ENCODE measurements at places on chromosomes 6 and 20.

DNA sequence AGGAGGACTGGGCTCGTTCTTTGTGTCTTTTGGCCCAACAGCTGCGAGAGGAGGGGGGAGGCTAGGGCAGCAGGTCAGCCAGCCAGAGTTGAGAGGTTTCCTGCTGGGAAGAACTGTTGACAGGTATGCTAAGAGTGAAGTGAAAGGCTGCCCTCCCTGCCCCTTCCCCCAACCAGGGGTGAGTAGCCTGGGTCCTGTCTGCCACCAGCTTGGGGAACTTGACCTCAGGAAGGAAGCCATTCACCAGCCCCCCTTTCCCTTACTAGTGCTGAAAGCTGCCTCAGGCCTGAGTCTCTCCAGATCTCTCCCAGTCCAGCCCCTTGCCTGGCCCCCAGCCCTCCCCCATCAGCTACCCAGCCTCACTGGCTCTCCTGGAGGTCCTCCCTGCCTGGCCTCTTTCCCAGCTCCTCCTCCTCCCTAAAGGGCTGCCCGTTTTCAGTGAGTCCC, 20.7 kb upstream of the ZNF76 start:
- DNase-seq = peak; percentile 27

DNA sequence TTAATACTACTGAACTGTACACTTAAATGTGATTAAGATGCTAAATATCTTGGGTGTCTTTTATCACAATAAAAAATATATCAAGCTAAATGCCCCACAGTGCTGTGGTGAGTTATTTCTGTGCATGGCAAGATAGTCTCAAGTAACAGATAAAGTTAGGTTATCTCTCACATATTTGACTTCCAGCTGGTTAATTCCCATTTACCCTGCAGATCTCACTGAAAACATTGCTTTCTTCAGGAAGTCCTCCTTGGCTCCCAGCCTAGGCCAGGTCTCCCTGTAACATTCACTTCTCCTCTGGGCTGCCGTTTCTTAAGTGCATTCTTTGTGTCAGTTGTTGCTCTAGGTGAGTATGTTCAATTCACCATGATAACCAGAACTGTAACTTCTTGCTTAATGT, 59.1 kb downstream of the SLC22A1 start:
- no peak for DNase-seq

DNA sequence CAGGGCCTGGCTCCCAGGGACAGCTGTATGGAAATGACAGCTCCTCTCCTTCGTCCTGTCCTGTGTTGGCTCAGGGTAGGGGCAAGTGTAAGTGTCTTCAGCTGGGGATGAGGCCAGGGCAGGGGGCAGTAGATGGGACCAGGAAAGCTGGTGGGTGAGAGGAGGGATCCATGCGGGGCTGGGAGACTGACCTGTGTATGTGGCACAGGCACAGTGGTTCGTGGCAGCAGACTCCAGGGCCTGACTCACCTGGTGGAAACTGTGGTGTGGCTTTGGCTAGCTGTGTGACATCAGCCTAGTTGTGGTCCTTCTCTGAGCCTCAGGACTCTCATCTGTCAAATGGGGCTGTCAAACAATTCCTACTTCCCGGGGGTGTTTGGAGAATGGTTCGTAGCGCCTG, 13.7 kb upstream of the SCRT2 start:
- DNase-seq = no peak

GRCh38 chr6:33860706-33861474, 57.1 kb upstream of the MLN start:
- no peak for DNase-seq

Measured in BE2C (cell line).